Uterus (tissue), 4 donors: ENCODE measurements at places on chromosomes 6 and 20. TPM values are rescaled to one million over a fixed set of nuclear protein-coding genes. Genes with fewer than 3 reads are reported as not detected.

DNA sequence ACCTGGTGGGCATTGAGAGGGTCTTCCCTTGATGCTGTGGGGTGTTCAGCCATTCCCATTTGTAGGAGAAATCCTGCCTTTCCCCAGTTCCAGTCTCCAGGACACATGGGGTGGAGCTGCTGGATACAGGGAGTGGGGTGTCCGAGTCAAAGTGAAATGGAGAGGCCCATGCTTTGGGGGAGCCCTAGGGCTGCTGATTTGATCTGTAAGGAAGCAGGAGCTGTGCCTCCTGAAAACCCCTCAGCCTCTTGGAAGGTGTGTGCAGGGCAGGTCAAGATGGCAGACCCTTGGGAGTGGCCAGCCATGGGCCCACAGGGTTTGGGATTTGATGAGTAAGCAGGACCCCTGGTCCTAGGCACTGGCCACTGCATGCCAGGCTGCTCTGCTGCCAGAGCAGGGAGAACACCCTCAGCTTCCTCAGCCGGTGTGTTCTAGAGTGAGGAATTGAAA is 82.0 kb downstream of the SERAC1 start:
- no peak for DNase-seq

DNA sequence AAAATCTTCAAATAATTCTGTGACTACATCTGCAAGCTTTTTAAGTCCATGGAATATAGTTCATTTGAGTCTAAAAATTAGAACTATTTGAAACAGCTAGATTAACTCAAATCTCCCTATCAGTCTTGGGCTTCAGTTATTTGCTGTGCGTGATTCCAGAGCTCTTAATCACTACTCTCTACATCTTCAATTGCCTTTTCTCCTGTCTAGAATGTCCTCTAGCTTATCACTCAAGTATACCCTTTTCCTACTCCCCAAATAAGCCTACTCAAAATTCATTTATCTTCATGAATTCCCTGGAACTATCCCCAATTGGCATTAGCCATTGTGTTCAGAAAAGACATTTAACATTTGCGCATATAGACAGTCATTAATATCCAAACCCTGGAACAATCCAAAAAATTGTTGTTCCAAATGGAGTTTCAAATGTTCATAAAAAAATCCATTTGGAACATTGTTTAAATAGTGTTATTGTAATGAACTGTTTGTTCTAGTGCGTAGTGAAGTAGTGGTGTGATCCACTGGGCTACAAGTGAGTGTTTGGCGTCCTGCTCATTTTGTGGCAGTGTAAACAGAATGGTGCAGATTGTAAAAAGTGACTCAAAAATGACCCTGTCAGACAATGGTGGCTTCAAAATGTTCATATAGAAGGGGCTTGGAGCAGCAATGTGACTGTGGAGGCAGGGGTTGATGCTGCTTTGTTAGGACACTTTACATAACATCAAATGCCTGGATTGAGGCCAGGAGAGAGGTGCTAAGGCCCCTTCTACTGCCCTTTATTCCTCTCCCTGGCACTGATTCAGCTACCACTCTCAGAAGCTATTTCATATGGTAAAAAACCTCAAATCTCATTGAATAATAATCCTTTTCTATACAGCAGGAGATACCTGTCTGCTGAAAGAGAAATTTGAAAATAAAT is 122.3 kb downstream of the KIF6 start:
- no peak for DNase-seq

- no peak for DNase-seq
These were observed 193.4 kb upstream of the CDYL start for GRCh38 chr6:4582506-4583417.

DNA sequence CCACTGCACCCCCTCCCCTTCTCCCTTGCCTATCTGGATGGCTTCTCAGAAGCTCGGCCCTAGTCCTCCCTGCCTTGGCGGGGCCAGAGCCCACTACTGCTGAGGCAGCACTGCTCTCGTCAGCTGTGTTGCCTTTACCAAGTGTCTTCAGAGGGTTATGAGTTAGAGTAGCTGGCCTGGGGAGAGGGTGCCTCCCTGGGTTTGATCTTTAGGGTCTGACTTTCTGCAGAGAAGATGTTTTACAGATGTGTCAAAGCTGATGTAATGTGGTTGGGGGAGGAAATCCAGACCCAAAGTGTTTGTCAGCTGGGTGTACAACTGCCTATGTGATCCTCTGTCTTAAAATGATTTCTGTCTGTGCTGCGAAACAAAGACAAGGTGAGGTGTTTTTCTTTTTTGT is 30.4 kb upstream of the PI16 start:
- DNase-seq, result no peak

DNA sequence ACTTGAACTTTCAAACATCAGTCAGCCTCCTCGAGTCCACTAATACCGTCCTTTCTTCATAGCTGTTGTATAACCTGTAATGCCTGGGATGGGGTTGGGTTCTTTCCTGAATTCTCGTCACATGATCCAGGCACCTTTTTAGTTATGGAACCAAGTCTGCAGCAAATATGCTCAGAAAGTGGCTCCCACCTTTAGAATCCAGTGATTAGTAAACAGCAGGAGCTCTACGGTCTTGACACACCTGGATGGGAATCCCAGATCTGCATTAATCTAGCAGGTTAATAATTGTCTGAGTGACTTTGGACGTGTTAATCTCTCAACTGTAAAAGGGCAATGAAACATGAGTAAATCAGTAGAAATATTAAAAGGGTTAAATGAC is 729 bp upstream of the ZHX3 start:
- DNase-seq, result no peak

GRCh38 chr6:113805811-113806495 is 51.2 kb upstream of the MARCKS start:
- DNase-seq, result no peak

- DNase-seq, result no peak
These were observed 5.3 kb upstream of the CST7 start for GRCh38 chr20:24943731-24944130.

DNA sequence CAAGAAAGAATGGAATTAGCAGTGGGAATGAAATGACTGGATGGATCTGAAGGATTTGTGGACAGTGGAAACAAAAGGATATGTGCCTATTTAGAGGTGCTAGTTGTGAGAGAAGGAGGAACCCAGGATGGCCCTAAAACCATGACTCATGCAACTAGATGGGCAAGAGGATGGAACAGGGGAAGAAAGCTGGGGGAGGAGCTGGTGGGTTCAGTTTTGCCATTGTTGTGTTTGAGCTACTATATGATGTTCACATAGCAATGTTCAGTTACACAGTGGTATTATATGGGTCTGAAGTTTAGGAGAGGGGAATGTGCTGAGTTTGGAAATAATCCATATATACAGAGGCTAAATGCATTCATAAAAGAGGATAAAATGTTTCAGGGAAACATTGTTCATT is 125.7 kb upstream of the SSTR4 start:
- no peak for DNase-seq

DNA sequence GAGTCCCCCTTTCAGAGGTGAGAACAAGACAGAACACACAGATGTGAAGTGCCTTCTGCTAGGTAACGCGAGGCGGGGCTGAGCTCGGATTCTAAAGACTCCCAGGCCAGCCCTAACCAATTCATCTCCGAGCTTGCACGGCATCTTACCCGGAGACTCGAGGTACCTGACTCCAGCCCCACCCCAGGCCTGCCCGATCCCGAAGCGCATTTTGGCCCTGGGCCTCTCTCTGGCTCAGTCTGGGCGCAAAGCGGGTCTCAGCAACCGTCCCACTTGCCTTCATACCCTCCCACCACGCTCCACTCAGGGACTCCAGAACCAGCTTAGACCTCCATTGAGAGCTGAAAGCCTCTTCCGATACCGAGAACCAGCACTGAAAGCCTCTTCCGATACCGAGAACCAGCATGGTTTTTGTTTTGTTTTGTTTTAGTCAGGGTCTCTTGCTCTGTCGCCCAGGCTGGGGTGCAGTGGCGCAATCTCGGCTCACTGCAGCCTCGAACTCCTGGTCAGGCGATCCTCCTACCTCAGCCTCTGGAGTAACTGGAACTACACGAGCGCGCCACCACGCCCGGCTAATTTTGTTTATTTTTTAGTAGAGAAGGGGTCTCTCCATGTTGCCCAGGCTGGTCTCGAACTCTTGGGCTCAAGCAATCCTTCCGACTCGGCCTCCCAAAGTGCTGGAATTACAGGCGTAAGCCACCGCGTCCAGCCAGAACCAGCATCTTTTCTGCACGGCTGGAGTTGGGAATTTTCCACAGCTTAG is 557 bp upstream of the DYNLRB1 start:
- DNase-seq, result peak; percentile 51

GRCh38 chr6:11718463-11718862 is 60.1 kb downstream of the ADTRP start:
- no peak for DNase-seq

Gene VWA7
- total RNA-seq, result 3.3 TPM

Gene COL21A1
- total RNA-seq, result 135 TPM

Gene TFAP2D
- not detected for total RNA-seq
